ENCODE measurements at places on chromosomes 7 and 10.
A peak's percentile ranks its signal among the peaks of the same experiment; 100 is the strongest.

DNA sequence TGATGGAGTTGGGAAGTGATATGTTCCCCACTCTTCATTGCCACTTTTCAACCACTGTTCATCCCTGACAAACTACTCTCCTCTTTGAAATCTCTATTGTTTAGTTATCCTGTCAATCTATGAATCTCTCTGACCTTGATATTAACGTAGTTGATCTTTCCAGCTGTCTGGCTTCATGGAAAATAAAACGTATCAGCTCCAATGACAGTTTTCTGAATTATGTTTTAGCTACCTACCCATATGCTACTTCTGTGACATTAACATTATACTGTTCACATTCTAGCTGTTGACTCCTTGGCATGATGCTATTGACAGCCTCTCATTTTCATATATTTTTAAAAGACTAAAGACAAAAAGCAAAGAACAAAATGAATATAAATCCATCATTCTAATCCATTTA, 53.3 kb downstream of the PCLO start:
- no peak for DNase-seq

- no peak for DNase-seq
Observed at GRCh38 chr10:117170244-117170643, 27.0 kb upstream of the KCNK18 start.

DNA sequence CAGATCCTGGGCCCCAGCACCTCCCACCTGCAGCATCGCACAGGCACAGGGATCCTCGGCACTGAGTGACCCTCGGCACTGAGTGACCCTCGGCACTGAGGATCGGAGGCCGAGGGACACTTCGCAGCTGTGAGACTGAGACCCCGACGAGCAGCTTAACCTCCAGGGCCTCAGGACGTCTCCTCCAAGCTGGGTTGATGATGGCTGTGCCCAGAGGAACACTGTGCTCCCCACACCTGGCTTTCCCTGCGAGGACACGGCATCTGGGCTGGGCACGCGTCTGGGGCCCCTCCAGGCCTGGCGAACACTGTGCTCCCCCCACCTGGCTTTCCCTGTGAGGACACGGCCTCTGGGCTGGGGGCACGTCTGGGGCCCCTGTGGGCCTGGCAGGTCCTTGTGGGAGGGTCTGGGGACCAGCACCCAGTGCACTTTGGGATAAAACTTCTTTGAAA, 158.3 kb upstream of the PPP2R2D start:
- DNase-seq: no peak

DNA sequence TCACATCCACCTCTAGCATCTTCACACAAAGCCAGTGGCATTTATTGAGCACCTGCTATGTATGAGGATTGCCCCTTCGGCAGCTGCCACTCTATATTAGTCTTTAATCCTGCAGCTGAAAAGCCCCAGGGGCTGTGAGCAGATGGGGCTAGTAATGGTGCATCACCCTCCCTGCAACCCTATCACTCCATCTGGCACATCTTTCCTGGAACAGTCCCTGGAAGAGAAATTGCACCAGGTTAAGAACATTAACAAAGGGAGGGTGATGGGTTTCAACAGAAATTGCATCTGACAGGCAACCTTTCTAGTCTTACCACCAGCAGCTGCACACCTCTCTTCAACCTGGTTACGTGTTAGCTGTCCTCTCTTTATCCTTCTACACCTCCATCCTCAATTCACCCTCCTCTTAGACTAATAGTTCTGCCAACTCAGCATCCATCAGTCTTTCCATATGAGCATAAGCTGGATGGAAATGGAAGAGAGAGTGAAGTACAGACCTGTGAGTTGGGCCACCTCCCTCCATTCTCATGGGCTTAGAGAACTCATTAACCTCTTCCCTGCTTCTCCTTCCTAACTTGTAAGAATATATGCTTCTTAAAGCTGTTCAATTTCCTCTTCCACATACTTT, 168.6 kb upstream of the NEBL start:
- DNase-seq: no peak

DNA sequence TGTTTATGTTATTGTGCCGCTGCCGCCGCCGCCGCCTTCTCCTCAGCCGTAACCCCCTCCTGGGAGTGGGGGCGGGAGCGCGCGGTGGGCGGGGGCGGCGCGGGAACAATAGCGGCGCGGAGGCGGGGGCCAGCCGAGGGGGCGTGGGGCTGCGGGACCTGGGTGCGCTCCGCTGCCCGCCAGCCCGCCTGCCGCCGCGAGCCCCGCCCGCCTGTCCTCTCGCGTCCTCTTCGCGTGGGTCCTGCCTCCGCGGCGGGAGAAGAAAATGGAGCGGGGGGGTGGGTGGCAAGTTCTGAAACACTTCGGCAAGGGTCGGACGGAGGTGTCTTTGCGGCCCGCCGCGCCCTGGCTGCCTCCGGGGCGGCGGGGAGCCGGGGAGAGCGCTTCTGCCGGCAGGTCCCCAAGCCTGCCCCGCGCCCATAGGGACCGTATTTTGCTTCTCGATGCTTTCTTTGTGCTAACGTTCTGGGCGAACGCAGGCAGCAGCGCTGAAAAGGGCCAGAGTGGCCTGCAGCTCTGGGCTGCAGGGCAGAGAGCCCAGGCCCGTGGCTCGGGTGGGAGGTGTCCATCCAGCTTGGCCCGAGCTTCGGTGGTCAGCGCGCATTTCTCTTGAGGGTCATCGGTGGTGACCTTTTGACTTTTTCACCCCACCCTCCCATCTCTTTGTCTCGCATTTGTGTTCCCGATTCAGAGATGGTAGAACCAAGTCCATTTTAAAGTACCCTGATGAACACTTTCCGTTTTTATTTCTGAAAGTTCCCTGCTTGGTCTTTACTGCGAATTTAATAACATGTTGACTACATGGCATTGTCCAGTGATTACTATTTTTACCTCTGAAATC, 613 bp downstream of the MAPK8 start:
- DNase-seq: peak; percentile 32

DNA sequence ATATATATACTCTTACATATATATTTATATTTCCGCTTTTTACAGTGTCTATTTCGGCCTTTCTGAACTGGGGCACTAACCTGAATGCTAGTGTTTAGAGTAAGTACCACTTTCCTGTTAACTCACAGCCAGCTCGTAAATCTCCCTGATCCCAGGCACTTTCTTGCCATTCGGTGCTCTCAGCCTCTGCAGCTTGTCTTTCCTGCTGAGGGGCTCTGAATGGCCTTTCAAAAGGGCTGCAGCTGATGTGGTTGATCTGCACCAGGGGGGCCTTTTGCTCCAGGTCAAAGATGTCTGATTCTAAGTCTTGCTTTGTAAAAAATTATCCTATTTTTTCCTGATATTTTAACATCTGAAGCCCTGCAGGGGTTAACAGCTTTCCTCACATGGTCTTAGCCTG, 25.5 kb upstream of the HPS1 start:
- no peak for DNase-seq

GRCh38 chr7:54689394-54690049, 69.5 kb downstream of the SEC61G start:
- DNase-seq: no peak

- no peak for DNase-seq
Observed at GRCh38 chr10:3534433-3534832, 250.6 kb downstream of the KLF6 start.

- DNase-seq: no peak
Observed at GRCh38 chr10:24469993-24470392, 253.7 kb downstream of the ARHGAP21 start.

DNA sequence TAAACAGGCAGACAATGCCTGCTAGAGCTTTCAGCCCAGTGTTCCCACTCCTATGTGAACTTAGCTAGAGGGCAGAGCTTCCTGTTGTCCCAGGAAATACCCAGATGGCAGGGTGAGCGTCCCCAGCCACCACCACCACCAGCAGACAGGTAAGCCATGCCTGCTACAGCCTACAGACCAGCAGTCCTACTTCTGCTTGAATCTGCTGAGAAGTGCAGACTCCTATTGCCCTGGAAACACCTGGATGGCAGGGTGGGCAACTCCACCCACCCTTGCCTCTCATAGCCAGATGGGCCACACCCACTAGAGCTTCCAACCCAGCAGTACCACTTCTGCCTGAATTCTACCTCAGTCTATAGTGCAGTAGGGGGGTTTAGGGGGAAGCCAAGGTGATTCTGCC, 64.4 kb downstream of the FBXL13 start:
- DNase-seq: no peak

DNA sequence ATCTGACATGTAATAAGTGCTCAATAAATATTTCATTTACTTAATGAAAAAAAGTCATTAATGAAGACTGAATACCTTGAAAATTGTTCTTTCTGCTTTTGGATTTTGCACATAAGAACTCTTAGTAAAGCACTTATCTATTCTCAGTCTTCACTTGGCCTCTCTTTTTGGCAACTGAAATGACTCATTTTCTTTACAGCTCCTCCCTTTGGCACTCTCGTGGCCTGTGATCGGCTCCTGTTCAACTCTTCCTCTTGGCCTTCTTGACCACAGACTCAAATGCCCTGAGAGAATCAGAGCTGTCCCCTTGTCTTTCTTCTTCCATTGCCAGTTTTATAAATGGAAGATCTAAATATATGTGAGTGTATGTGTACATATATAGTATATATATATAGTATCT, 54.2 kb downstream of the FOXP2 start:
- DNase-seq: no peak

DNA sequence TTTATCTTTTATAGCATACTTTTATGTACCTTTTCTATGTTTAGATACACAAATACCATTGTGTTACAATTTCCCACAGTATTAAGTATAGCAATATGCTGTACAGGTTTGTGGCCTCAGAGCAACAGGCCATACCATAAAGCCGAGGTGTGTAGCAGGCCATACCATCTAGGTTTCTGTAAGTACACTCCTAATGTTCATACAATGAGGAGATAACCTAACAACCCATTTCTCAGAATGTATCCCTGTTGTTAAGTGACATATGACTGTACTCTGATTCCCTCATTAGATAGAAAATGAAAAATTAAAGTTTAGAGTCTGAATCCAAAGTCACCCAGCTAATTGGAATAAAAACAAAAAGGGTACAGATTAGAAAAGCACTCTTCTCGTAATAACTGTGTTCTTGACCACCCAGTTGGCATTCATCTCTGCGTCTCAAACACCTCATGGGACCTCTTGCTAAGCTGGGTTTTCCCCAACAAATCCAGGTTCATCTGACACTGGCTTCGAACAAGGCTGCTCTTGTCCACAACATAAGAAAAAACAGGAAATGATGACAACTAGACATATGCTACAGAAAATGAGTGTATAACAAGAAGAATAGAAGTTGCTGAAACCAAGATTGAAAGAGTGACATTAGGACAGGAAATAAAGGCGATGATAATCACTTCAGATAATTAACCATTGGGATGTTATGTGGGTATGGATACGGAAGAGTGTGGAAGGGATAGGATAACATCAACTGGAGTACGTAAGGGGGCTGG, 1.4 kb downstream of the NDUFB8 start:
- DNase-seq: no peak

DNA sequence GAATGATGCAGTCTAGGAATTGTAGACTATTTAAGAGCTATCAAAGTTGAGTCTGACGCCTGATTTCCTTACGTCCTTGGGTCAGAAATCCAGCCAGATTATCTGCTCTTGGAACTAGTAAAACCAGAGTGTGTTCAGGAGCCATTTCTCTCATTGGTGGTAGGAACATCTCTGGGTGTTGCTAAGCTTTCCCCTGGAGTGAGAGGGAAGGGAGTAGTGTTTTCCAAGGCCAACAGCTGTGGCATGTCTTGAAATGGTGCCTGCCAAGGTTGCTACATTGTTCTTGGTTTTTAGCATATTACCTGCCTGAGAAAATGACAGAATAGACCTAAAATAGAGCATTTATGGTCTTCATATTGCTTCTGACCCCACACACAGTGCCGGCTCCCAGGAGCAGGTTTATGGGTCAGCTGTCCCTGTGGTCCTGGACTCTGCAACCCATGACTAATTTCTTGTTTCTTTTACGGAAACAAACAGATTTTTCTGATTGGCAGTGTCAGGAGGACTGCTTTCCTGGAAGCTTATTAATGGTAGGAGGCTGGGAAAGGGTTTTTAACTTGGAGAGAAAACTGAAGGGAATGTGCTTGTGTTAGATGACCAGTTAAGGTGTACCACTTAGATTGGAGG, 17.5 kb downstream of the GBF1 start:
- DNase-seq: no peak

DNA sequence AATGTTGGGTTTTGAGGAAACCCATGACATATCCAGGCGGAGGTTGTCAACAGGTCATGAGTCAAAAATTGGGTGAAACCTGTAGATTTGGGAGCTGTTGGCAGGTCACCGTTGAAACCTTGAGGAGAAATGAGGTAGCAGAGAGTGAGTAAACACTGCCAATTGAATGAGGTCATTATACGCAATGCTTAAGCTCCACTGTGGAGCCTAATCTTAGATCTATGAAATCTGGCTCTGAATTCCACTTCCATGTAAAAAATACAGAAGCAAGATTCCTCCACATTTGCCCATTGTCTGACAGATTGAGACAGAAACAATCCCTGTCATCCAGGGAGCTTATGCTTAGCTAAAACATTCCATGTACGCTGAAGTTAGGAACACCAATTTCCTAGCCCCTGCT, 76.0 kb upstream of the IL6 start:
- DNase-seq: no peak

DNA sequence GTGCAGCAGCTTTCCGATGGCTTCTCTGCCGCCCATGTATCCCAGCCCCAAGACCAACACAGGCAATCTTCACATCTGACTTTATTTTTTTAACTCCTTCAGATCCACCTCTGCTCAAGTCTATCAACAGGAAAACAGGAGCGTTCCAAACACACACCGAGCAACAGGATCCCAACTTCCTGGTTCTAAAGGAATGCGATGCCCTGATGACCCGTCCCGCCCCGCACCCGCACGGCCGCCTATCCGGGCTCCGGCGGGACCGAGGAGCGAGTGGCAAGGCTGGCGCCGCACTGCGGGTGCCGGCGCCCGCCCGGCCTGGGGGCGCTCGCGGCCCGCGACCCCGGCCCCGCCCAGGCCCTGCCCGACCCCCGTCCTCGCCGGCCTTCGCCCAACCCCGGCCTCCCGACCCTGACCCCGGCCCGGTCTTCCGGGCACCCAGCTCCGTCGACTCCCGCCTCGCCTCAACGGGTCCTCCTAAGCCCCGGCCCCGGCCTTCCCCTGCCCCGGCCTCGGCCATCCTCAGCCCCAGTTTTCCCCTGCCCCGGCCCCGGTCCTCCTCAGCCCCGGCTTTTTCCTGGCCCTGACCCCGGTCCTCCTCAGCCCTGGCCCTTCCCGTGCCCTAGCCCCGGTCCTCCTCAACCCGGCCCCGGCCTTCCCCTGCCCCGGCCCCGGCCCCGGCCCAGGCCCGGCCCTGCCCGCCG, 730 bp downstream of the LARP4B start:
- no peak for DNase-seq

- DNase-seq: no peak
Observed at GRCh38 chr7:150881189-150881588, 28.9 kb downstream of the AOC1 start.
